ENCODE measurements at places on chromosomes 4 and X.

DNA sequence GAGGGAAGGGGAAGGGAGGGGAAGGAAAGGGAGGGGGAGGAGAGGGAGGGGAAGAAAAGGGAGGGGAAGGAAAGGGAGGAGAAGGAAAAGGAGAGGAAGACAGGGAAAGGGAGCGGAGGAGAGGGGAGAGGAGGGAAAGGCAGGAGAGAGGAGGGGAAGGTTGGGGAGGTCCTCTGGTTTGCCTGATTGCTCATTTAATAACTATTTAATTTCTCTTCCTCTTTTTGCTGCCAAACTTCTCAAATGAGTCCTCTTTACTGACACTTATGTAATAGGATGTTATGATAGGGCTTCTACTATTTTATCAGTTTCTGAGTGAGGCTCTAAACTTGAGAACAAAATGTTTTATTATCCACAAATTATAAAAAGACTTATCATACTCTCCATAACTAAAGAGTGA is 35.4 kb upstream of the PPA2 start:
- no peak for DNase-seq

DNA sequence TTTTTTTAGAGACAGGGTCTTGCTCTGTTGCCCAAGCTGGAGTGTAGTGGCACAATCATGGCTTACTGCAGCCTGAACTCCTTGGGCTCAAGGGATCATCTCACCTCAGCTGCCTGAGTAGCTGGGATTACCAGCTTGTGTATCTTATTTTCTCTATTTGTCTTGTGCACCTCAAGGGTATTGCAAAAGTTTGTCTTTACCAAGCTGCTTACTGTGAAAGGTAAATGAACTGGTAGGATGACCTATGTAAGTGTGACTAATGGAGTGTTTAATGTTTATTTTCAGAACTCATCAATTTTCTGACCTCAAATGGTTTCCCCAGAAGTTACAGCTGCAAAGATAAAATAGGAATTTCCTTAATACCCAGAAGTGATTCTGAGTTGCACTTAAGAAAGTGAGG is 5.3 kb upstream of the FGA start:
- DNase-seq: no peak

- DNase-seq: no peak
Observed at GRCh38 chrX:56812515-56813105, 83.6 kb downstream of the NBDY start.

DNA sequence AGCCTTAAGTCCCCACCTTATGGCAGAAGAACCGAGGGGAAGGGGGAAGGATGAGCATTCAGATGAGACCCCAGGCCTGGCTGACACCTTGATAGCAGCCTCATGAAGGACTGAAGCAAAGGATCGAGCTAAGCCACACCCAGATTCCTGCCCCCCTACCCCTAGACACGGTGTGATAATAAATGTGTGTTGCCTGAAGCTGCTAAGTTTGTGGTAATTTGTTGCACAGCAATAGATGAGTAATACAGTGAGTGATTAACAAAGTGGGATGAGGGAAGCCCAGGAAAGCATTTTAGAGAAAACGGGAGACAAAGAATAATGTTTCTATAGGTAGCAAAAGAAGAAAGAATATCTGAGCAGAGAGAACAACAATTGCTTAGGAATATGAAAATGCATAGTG is 404.2 kb downstream of the MID1IP1 start:
- DNase-seq: no peak

DNA sequence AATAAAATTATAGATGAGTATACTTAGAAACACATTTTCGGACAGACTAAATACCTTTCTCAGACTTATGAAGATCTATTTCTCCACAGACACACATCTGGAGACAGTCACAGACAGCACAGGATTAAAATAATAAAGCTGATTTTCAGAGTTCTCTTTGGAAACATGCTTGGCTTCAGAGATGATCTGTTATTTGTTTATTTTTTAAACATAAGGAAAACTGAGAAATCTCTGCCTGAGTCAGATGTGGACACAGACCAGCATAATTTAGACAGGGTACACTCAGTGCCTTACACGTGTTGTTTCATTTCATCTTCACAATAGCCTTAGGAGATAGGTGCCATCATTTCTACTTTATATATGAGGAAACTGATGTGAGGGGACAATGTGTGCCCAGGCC is 92.1 kb downstream of the SLC9A7 start:
- no peak for DNase-seq

Data from activated naive CD4-positive, alpha-beta T cell treated with Interleukin-2 at 50 U/mL for 16 hours (primary cell).